ENCODE measurements at places on chromosomes 7 and 10. TPM values are rescaled to one million over a fixed set of nuclear protein-coding genes. Genes with fewer than 3 reads are reported as not detected.

Gene MMRN2
- 2.0 TPM for total RNA-seq

Gene C10orf90
- not detected for total RNA-seq

Gene IGFBP3
- 13.5 TPM for total RNA-seq

Gene FGFBP3
- 0.29 TPM for total RNA-seq

Gene ZNF775
- 4.2 TPM for total RNA-seq

Gene COL13A1
- 34.2 TPM for total RNA-seq

Gene C10orf88
- 10.5 TPM for total RNA-seq

All from placental pericyte (primary cell).